ENCODE measurements at places on chromosomes 6 and 20. TPM values are rescaled to one million over a fixed set of nuclear protein-coding genes. Genes with fewer than 3 reads are reported as not detected.

DNA sequence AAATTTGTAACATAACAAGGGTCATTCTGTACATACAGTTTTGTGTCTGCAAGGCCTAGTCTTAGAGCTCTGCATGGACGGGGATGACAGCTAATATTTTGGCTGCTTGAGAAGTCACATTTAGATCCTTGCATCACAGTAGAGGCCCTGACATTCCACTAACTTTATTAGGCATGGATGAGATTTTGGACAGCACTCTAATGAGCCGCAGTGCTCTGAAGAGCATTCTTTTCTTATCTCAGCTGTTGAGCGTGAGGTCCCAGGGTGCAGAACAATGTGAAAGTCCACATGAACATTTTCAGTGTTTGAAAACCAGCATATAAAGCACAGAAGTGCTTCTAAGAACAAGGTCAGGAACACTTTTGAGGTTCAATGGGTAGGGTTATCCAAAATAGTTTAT lies 58.9 kb downstream of the IPCEF1 start:
- DNase-seq, result peak; percentile 36

GRCh38 chr6:21201187-21201586 lies 392.4 kb upstream of the SOX4 start:
- no peak for DNase-seq

- peak; percentile 55 for DNase-seq
Measured at GRCh38 chr20:22905658-22906057, 129.5 kb upstream of the SSTR4 start.

DNA sequence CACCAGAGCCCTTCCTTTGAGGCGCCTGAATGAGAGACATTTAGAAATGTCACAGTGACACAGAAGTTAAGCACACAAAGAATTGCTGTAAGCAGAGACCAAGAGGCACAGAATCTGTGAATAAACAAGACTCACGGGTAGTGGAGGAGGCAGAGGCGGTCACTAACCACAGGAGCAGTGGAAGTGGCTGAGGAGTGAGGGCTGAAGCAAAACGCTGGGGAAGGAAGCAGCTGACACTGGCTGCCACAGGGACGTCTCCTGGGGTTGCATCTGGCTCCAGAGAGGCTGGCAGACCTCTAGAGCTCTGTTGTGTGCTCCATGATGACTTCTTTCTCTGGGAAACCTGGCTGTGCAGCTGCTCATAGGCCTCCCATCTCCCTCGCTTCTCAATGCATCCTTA lies 65.0 kb upstream of the SLC2A12 start:
- peak; percentile 62 for DNase-seq

Gene PLA2G7
- not detected for total RNA-seq

Gene ANKRD66
- not detected for total RNA-seq
